ENCODE measurements at places on chromosomes 7 and 10. TPM values are rescaled to one million over a fixed set of nuclear protein-coding genes. Genes with fewer than 3 reads are reported as not detected.

EPHB4 gene
- 3.1 TPM for total RNA-seq

- no peak for DNase-seq
Measured at GRCh38 chr7:90459888-90460287, 9.6 kb upstream of the PTTG1IP2 start.

TRIM74 gene
- total RNA-seq = 2.5 TPM

GRCh38 chr7:100983451-100984187 lies 14.3 kb downstream of the MUC12 start:
- DNase-seq = no peak

USP54 gene
- 4.1 TPM for total RNA-seq

DNA sequence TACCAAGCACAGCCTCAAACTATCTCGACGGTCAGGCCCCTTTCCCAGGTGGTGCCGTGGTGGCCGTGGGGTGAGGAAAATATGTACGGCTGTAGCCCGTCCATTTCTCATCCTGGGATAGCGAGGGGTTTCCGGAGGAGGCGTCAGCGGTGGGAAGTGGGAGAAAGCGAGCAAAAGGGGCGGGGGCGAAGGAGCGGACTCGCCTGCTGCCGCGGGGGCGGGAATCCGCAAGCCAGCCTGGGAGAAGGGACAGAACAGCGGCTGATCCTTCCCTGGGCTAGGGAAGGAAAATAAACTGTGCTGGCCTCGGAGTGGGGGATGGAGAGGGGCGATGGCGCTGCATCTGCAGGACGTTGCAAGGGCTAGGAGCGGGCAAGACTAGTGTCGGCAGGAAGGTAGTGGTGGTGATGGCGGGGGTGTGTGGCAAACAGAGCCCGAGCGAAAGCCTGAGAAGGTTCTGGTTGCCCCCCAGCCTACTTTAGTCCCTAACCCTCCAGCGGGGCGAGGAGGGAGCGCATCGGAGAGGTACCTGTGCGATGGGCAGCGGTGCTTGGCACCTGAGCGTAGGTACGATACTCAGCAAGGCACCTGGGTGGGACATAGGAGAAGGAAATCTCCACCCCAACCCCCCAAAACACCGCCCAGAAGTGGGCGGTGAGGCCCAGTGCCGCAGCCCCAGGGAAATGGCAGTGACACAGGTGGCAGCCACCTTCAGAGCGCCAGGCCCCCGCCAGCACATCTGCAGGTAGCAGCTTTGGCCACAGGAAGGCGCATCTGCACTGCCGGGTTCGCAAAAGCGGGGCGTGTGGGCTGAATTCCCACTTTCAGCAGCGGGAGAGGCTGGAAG lies 49.9 kb upstream of the STEAP1B start:
- peak; percentile 56 for DNase-seq

DNA sequence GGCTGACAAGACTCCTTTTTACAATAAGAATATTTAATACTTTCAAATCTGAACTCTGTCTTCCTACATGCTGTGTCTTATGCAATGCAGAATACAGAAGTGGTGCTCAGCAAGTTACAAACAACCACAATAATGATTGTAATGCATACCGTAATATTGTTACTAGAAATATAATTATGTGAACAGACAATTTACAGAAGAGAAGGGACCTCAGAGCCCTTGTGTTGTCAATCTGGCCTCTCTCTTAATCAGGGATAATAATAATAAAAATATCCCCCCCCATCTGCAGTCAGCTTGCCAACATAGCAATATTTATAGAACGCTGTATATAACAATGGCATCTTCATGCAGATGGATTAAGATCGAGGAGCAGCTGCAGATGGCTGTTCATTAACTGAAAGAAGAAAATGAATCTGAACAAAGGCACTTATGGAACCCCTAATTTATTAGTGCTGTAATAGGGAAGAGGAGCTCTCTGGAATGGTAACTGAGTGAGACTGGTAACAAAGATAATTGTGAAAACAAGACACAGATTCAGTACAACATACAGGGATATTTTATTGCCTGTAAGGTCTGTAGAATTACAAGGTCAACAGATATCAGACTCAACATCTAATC lies 106.3 kb downstream of the TMEM26 start:
- no peak for DNase-seq

- no peak for DNase-seq
Measured at GRCh38 chr7:137954614-137955013, 47.3 kb downstream of the CREB3L2 start.

DNA sequence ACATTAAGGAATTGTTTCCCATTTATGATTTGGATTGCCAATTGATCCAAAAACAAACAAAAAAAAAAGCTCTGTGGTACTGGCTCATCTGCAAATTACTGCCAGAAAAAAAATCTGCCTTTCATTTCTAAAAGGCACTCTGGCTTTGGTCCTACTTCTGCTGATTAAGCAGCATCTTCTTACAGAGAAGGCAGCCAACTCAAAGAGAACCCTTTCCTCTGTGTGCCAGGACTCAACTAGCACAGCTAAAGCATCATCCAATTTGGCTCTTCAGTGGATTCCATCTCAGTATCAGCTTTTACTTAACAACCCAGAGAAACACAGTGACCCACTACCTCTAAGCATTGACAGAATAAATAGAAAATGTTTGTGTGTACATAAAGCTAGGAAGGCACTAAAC lies 80.6 kb downstream of the GSAP start:
- no peak for DNase-seq

- no peak for DNase-seq
Measured at GRCh38 chr7:43768201-43768886, 9.9 kb downstream of the BLVRA start.

- DNase-seq = no peak
Measured at GRCh38 chr10:45514291-45515270, 140.6 kb downstream of the ALOX5 start.

DNA sequence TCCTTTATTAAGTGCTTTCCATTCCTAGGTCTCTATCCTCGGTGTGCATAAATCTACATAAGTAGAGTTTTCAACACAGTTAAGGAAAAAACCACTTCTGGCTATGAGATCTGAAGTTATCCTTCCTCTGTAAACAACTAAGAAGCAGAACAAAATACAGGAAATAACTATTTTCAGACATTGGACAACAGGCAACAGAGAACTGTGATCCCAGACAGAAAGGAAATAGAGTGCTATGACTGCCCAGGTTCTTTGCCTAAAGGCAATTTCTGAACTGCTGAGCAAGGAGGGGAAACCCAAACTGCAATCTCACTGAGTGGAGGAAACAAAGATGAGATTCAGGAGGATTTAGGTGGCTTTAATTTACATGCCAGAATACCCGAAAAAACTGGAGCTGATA lies 285.4 kb downstream of the SNX13 start:
- no peak for DNase-seq

DNA sequence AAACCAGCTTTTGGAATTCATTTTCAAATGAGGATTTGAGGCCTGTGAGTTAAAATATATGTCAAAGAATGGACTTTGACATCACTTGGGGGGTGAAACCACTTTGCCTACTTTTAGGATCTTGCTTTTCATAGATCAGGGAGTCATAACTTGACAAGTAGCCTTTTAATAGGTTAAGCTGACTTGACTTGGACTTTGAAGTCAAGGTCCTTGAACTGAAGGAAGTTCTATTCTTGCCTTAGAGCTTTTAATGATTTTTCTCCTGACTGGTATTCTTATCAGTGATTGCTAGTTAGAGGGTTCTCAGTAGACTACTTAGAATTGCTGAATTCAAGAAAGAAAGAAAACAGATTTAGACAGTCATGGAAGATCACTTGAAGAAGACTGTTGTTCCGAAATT lies 17.7 kb downstream of the AGR2 start:
- DNase-seq = no peak

GRCh38 chr10:120833222-120833928 lies 17.8 kb upstream of the WDR11 start:
- DNase-seq = no peak

CDK1 gene
- 84.4 TPM for total RNA-seq

SPDYE18 gene
- total RNA-seq = 1.1 TPM

DNA sequence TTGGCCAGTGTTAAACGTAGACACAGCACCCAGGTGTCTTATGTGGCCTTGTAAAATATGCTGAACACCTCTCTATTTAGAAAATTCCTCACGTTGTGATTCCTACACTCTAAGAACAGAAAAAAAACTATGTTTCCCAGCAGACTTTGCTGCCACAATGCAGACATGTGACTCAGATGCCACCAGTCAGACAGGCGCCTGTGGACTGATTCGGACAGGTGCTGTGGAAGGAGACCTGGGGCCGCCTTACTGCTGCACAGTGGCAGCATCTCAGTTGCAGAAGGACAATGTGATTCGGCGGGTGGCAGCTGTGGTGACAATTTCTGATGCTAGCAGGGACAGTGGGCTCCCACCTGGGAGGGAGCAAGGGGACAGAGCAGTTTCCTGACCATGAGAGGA lies 88.8 kb downstream of the C10orf90 start:
- no peak for DNase-seq

ELMO1 gene
- 73.4 TPM for total RNA-seq

DNA sequence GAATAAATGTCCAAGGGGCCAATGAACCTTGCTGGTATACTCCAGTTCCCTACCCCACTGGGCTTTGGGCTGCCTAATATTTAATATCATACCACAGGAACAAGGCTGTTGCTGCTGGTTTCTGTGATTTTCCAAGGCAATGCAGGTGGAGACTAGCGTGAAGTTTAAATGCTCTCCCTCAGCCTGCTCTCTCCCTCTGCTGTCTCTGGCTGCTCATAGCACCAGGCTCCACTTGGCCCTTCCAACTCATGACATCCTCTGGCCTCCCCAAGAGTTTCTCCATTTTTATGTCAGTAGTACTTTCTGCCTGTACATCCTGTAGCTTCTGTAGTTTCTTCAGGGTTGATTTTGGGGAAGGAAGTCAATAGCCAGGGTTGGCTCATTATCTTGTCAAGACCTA lies 103.5 kb downstream of the LHFPL3 start:
- DNase-seq = no peak

DNA sequence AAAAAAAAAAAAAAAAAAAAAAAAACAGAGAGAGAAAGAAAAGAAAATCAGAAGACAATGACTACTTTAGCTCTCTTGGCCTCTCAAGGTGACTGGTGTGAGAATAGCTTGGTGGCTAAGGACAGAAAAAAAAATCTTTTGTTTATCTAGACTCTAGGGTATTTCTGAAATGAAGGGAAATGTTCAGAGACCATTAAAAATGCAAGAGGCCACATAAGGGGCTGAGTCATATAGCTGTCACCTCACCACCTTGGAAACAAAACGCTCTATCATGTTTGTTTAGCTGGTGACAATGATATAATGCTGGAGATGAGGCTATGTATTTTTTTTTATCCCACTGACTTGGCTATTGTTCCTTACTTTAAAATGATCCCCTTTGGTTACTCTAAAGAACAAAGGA lies 287.0 kb upstream of the CDC14C start:
- DNase-seq = no peak

ASB10 gene
- not detected for total RNA-seq

- no peak for DNase-seq
Measured at GRCh38 chr10:11919271-11919670, 96.1 kb downstream of the PROSER2 start.

GPR158 gene
- not detected for total RNA-seq

- DNase-seq = no peak
Measured at GRCh38 chr7:44799939-44800338, 3.5 kb downstream of the PPIA start.

DNA sequence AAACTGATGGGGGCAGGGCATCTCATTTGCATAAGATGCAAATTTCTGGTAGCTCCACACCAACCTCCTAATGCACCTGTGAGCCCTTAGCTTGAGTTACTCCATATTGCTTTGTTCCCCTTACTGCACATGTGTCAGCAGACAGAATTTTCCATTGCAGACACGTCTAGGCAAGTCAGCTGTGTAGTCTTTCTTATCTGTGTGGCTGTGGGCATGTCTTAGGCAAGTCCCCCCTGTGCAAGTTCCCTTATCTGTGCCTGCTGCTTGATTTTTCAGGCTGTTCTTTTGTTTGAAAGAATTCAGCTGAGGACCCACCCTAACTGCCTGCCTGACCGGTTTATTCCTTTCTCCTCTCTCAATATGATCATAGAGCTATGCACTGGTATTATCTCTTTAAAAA lies 28.5 kb upstream of the TRIM24 start:
- no peak for DNase-seq

GRCh38 chr7:22635349-22635748 lies 91.7 kb upstream of the IL6 start:
- DNase-seq = no peak
